ENCODE measurements at places on chromosomes 7 and 10.

DNA sequence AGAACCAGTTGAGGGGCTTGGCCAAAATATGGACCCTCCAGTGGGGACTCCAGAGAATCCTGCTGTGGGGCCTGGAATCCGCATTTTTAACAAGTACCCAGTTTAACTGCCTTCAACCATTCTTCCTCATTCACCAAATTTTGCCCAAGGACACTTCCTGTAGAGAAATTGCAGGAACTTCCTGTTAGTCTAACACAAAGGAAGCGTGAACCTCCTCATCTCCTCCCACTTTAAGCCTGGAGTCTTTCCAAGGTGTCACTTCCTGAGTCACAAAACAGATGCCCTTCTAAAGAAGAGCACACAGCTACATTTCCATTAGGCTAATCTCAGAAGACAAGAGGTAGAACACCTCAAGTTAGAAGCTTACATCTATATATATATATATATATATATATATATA lies 188.4 kb downstream of the PPP1R17 start:
- DNase-seq: peak; percentile 52

DNA sequence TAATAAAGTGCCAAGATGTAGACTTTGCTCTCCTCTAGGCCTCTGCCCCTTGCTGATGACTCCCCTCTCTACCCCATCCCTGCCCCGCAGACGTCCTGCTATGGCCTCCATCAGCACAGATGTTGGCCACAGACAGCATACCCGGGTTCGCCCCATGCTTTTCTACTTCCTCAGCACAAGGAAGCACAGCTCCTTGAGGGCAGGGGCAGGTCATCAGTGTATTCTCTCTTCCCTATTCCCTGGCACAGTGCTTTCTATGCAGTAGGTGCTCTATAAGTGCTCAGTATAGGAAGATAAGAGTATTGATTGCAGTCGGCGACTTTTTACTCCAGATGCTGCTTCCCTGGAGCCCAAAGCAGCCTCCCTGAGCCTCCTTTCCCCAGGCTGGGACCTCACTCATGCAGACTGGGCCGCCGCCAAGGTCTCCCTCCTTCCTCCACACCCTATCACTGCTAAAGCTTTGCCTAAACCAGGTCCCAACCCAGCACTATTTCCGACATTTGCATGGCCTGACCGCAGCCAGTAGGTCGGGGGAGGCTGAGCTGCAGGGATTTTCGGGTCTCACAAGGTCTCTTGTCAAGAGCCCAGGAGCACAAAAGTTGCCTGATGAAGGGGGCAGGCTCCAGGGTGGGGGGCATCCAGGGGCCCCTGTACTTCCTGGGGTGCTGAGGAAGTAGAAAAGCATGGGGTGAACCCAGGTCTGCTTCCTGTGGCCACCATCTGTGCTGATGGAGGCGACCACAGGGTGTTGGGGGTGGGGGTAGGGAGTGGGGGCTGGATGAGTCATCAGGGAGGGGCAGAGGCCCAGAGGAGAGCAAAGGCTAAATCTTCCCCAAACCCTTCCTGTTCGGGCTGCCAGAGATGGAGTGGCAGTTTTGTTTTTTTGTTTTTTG lies 8.0 kb downstream of the CALHM3 start:
- peak; percentile 41 for DNase-seq

- DNase-seq: no peak
Observed at GRCh38 chr10:97810446-97810845, 38.6 kb upstream of the SFRP5 start.

GRCh38 chr7:16838891-16839290 lies 34.1 kb upstream of the AGR2 start:
- no peak for DNase-seq

- no peak for DNase-seq
Observed at GRCh38 chr7:81886211-81886764, 116.4 kb upstream of the HGF start.

DNA sequence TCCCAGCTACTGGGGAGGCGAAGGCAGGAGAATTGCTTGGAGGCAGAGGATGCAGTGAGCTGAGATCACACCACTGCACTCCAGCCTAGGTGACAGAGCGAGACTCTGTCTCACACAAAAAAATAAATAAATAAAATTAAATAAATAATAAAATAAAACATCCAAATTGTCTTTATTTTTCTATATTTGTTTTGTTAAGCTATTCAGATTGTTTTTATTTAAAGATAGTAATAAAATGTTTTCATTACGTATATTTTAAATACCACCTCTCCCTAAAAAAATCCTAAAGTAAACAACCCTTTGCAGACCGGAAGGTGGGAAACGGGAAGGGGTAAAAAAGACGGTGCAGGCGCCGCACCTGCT lies 70.7 kb upstream of the TNRC18 start:
- DNase-seq: no peak

DNA sequence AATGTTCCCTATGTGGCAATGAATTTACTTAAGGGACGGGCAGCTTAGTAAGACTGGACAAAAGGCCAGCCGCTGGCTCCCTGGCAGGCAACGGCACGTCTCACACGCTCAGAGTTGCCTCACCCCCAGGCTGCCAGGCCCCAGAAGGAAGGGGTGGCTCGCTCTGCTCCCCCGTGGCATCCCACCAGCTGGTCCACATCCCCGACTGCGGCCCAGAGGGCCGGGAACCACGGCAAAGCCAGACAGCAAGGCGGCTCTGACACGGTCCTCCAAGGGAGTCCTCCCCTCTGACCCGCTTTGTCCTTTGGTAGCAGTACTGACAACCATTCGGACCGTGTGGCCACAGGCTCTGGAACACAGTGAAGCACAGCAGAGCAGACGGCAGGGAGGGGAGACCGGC lies 34.1 kb downstream of the NUDT1 start:
- no peak for DNase-seq

DNA sequence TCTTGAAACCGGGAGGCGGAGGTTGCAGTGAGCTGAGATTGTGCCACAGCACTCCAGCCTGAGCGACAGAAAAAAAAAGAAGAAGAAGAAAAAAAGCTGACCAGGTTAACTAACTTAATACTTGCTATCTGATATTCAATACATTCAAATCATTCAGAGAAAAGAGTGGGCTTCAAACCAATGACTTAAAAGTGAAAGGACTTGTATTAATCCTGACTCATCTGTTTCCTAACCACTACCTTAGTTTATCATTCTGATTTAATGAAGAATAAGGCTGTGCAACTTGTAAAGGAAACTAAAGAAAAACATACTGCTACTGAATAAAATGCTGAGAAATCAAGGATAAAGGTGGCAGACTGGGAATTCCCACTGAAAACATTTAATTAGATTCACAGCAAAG lies 128.4 kb downstream of the NRBF2 start:
- no peak for DNase-seq

DNA sequence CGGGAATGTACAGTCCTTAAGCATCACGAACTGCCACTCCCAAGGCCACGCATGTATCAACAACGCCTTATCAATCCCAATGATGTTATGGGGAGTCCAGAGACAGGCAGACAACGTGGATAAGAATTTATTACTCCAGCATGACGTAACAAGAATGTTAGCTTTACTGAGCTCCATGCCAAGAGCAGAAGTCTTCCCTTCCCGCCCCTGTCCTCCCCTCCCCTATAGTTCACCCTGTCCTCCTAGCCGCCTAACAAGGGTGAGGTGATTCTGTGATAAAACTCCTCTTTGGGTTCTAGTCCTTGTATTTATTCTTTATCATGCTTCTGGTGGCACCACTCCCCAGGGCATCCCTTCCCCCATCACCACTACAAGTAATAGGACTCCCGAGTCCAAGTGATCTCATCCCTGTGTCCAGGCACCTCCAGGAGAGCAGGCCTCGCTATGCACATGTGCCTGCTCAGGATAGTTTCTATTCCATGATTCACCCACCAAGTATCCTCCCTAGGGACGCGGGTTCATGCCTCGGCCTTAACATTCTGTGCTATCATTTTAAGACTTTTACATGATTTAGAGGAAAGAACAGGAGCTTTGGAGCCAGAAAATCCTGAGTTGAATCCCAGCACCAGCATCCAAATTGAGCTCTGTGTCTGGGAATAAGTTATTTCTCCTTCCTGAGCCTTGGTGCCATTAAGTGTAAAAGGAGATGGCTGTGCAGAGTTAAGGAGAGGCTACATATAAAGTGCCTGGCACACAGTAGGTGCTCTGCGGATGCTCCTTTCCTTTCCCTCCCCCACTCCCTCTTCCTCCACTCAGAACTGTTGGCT lies 15.4 kb downstream of the GSDME start:
- peak; percentile 96 for DNase-seq

DNA sequence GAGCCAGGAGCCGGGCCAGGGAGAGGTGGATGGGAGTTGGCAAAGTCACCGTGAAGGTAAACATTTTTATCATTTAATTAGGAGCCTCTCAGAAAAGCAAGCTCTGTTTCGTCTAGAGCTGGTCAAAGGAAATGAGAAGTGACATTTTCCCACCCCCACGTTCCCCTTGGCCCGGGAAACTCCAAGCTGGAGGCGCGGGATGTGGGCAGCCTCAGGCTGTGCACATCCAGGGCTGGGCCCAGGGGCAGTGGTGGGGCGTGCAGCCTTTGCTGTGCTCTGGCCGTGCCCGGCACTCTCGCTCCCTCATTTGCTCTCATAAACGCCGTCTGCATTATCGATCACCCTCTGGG lies 135.6 kb upstream of the RET start:
- no peak for DNase-seq

DNA sequence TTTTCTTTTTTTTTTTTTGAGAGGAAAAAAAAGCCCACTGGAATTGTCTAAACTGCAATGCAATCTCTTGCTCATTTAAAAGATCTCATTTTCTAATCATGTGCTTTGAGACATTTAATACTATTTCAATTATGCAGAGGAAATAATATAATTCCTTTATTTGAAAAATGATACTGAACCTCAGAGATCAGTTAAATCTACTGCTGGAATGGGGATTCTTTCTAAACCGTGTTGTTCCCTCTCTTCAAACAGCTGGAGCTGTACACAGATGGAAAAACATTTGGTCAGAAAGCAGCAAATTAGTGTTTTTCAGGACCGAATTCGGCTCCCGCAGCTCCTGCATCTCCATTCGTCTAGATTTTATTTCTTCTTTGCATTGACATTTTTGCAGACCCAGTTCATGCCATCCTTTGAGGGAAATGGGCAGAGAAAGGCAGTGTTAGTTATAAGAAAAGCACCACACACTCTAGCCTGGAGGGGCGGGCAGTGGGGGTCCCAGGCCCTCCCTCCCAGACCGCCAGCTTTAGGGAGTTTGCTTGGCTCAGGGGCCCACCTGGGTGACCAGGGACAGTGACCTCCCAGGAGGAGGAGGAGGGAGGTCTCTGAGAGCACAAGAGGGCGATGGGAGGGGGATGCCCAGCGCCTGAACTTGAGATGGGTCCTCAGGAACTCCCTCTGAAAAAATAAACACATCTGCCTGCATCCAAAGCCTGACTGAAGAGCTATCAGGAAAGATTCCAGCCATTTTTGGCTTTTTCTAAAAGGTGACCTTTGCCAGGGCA lies 32.4 kb downstream of the TRIM8 start:
- DNase-seq: no peak

DNA sequence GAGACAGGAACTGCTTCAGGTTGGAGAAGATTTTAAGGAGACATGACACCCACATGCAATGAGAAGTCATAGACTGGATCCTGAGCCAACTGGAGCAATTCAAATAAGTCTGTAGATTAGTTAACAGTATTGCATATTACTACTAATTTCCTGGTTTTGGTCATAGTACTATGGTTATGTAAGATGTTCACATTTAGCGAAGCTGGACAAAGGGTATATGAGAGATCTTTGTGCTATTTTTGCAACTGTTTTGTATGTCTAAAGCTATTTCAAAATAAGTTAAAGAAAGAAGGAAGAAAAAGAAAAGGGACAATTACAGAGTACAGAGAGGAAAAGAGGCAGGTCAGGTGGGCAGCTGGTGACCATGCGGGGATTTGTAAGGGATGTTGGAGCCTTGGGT lies 116.5 kb upstream of the SVIL start:
- DNase-seq: no peak

DNA sequence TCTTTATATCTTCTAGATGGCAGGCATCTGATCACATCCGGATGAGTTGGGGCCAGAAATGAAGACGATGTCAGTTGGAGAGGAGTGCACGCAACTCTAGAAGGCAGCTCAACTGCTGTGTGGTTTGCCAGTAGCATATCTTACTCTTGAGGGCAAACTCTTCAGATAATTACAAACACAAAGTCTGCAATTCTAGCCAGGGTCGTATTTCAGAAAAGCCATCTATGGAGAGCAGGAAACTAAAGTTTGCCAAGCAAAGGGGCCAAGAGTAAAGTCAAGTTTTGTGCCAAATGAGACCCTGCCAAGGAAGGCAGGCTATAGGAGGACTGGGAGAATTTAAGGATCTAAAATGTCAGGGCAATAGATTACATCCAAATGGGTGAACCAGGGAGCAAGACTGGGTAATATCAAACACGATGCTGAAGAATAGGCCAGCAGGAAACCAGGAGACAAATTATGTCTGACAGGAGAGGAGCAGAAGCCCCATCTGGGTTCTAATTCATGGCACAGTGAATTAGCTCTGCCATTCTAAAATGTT lies 312.5 kb upstream of the SEMA3C start:
- DNase-seq: no peak

GRCh38 chr7:155884225-155885166 lies 72.2 kb upstream of the SHH start:
- DNase-seq: no peak

DNA sequence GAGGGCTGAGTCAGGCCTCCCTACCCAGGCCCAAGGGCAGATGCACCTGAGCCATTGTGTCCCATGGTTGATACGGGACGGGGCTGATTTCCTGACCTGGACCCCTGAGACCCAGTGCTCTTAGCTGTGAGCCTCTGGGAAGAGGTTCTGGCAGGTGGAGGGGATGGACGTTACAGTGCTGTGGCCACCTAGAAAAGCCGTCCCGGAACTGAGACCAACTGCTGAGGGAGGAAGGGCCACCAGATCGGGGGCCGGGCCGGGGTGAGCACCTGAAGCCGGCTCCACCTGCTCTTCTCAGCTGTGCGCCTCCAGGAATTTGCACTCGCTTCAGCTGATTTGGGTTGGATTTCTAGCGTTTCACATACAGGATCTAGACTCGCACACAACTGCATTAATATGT lies 35.4 kb downstream of the CHST12 start:
- no peak for DNase-seq

- no peak for DNase-seq
Observed at GRCh38 chr7:28509251-28510025, 97.1 kb downstream of the CREB5 start.

- DNase-seq: no peak
Observed at GRCh38 chr10:30863516-30864210, 168.0 kb downstream of the ZNF438 start.

DNA sequence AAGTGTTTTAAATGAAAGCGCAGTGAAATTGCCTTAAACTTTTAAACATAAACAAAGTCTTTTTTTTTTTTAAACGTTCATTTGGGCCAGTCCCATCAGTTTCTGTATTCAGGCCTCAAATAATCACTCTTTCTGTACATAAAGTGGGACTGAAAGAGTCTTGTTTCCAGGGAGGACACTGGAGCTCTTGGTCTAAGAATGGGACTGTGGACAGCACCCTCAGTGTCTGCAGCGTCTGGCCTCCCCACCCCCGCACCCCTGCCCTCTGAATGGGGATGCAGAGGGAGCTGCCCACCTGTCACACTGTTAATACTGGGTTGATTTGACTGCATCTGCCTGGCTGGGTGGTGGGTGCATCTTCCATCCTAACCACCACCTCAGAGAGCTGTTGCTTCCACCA lies 5.2 kb downstream of the ZNF365 start:
- no peak for DNase-seq

- no peak for DNase-seq
Observed at GRCh38 chr7:158638001-158638400, 50.4 kb upstream of the PTPRN2 start.

GRCh38 chr7:38878694-38879457 lies 30.1 kb downstream of the VPS41 start:
- DNase-seq: no peak
